ENCODE measurements at places on chromosomes 4 and X.
A peak's percentile ranks its signal among the peaks of the same experiment; 100 is the strongest.

- DNase-seq: no peak
Measured at GRCh38 chrX:118212817-118213183, 96.2 kb upstream of the KLHL13 start.

DNA sequence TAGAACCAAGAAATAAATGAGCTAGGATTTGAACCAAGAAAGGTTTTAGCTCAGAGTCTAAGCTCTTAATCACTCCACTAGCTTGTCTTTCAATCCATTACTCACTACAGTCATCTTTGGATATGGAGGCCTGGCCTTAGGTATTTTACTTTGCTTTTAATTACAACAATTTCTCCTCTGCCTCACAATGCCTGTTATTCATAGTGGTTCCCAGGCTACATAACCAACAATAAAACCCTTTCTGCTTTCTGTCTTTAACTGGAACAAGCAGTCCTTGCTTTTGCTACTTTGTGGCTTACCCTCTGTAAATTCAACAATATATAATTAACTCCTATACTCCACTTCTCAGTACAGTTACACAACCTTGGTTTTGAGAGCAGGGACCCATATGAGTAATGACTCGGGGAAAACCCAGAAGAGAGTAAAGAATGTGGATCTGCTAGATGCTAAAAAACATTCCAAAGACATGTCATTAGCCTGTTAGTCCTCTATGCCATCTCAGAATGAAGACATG is 94.7 kb upstream of the NAP1L5 start:
- DNase-seq: no peak

DNA sequence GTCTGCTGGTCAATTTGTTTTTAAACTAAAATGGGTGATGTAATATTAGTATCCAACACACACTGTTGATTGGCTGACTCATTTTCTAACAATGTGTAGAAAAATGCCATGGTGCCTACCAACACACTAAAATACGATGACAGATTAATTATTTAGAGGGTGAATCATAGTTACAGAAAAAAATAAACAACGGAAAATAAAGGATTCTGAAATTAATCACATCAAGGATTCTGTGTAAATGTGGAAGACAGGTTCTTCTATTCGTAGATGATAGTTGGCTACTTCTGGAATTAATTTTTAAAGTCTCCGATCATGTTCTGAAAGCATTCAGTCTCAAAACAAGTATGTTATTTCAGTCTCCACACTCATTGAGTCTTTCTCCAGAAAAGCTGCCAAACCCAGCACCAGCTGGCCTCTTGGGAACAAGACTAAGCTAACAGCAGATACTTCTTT is 8.2 kb upstream of the IQCM start:
- no peak for DNase-seq

DNA sequence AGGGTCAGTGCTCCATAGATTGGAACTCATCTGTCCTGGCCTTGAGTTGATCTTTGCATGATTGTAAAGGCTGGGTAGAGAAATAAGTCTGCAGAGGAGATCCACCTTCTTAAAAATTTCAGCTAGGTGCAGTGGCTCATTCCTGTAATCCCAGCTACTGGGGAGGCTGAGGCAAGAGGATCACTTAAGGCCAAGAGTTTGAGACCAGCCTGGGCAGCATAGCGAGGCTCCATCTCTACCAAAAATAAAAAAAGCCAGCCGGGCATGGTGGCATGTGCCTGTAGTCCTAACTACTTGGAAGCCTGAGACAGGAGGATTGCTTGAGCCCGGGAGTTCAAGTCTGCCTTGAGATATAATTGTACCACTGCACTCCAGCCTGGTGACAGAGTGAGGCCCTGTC is 476 bp upstream of the CXCR3 start:
- no peak for DNase-seq

GRCh38 chr4:94395562-94395961 is 52.9 kb upstream of the HPGDS start:
- DNase-seq: no peak

DNA sequence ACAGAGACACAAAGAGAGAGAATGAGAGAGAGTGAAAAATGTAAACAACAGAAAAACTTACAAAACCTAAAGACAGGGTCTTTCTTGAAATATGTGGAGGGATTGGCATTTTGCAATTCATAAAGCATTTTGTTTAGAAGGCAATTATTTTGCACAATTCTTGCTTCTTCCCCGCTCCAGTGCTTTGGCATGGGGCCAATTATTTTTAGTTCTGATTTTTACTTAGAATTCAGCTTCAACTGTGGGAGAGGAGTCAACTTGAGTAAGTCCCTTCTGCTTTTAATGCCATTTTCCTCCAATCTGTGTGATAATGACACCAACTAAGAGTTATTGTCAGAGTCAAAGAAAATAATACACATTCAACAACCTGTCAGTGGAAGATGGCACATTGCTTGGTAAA is 1051.9 kb downstream of the NLGN4X start:
- DNase-seq: no peak

DNA sequence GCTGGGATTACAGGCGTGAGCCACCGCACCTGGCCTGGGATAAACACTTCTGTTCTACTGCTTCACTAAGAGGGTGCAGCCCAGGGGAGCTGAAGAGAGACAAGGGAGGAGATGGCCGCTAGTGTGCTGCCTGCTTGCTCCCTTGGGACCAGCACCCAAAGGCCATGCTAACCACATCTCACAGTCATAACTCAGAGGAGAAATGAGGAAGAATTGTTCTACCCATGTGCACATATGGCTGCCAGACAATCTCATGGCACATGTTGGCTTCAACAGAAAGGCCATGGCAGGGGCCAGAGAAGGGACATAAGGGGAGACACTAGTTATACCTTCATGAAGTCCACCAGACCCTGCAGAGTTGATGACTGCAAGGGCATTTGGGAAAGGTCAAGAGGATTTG is 22.4 kb downstream of the CLDN22 start:
- DNase-seq: no peak

GRCh38 chr4:39429476-39430334 is 23.0 kb downstream of the KLB start:
- no peak for DNase-seq

DNA sequence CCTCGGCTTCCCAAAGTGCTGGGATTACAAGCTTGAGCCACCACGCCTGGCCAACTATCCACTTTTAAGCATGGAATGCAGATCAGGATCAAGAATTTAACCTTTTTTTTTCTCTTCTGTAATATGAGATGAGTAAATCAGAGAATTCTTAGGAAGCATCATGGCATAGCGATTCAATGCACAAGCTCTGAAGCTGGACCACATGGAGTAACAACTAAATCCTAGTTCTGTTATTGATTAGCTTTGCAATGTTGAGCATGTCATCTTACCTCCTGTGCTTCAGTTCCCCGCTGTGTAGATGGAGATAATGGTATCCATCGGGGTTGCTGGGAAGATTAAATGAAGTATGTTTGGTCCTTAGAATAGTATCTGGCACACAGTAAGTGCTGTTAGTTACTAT is 1.9 kb upstream of the SNX25 start:
- DNase-seq: no peak

GRCh38 chrX:112704187-112704586 is 24.4 kb upstream of the LHFPL1 start:
- DNase-seq: peak; percentile 4

- DNase-seq: peak; percentile 68
Measured at GRCh38 chrX:107775734-107776511, at the start of gene TSC22D3. Gene TSC22D3 (minus strand): TSS chrX:107775787. CDS start chrX:107775419, 368 bp downstream.

DNA sequence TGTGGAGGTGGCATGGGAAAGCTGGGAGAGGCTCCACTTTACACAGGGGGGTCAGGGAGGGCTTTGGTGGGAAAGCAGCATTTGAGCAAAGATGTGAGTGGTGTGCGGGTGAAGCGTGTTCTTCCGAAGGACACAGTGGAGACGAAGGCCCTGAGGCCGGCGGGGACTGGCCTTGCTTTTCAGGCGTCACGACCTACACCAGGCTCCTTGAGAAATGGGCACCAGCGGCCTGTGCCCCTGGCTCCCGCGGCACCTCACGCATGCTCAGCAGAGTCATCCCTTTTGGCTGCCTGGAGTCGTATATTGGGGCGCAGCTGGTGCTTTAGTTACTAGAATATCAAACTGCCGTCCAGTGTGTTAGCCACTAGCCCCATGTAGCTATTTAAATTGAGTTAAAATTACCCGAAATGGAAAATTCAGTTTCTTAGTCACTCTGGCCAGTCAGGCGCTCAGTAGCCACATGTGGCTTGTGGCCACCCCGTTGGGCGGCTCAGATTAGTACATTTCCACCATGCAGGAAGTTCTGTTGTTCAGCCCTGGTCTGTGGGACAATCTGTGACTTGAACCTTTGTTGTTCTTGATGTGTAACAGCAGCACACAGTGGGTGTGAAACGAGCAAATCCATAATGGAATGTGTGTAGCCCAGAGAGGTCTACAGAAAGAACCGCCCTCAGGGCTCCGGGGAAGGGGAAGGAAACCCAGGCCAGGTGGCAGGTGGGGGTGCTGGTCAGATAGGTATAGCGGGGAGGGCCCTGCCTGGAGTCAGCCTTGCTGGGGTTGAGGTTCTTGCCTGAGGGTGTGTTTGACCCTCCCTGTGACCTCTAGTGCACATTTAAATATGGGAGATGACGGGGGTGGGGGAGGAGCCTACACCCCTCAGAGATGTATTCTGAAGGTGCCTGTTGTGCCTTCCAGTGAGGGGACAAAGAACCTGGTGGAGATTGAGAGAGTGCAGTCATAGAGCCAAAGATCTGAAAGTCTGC is 30.4 kb downstream of the TBC1D14 start:
- no peak for DNase-seq
